ENCODE measurements at places on chromosomes 7 and 10.
A peak's percentile ranks its signal among the peaks of the same experiment; 100 is the strongest.

DNA sequence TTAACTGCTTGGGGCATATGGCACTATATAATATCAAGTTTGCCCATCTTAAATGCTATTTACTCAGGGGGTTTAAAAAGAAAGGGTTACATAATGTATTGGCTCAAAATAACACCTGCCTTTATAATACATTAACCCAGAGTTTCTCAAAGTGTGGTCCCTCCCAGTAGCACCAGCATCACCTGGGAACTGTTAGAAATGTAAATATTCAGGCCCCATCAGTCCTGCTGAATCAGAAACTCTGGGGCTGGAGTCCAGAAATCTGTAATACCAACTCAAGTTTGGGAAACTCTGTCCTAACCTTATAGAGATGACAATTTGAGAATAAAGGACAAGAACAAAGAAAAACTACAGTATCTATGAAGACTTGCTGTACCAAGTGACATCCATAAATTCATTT lies 270.7 kb downstream of the PARD3 start:
- DNase-seq, result no peak

DNA sequence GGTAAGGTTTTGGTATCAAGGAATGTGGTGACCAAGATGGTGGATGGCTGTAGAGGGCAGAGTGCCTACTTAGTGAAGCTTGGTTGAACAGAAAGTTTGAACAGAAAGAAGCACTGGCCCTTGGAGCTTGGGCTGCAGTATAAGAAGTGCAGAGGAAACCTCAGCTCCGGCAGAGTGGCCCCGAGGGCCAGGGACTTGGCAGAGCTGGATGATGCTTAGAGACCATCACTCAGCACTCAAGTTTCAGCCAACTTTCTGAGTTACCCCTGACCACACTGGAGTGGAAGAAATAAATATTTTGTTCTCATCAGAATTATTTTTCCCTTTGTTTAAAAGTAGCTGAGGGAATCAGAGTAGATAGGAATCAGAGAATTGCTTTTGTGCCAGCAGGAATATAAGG lies 336.7 kb downstream of the C7orf25 start:
- DNase-seq, result no peak

GRCh38 chr10:120971671-120972070 lies 120.5 kb downstream of the WDR11 start:
- DNase-seq, result no peak

DNA sequence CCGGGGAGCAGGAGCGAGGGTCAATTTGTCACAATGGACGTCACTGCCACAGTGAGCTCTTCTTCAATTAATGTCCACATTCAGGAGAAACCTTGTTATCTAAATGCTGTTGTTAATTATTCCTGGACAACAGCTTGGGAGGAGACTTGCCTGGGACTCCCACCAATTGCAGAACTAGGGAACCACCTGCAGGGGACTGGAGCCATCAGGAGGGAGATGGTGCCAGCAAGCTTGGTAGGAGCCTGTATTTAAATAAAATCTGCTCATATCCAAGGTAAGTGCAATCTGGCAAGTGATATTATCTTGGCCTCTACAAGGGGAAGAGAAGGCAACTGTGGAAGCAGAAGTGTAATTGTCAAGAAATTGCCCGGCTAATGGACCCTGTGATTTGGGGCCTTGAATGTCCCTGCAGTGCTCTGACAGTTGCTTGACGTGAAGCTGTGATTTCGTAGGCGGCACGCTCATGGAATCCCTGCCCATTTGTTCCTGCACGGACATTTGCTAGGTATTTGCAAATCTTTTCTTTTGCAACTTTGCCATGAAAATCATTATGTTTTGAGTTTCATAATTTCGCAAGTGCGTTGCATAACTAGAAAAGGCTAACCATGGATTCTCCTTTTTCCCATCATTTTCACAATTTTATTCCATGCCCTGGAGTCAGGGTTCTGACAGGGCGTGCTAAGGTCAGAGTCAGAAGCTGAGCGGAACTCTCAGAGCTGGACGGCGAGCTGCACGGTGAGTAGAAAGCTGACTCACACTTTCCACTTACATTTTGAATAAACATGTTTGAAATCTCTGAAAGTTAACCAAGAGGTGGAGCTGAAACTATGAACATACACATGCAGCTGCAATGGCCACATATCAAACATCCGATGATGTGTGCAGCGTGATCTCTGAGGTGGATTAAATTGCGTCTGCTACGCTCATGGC lies 84.9 kb upstream of the TCERG1L start:
- DNase-seq, result no peak

- no peak for DNase-seq
Measured at GRCh38 chr7:80974396-80975358, 55.8 kb upstream of the SEMA3C start.

- DNase-seq, result no peak
Measured at GRCh38 chr7:159034988-159035387, 109.7 kb downstream of the VIPR2 start.

- peak; percentile 60 for DNase-seq
Measured at GRCh38 chr10:69087590-69088470, at the start of gene SRGN. SRGN (plus strand) TSS chr10:69088103; CDS start chr10:69088158, 55 bp downstream.

- DNase-seq, result no peak
Measured at GRCh38 chr7:116165717-116166116, 44.6 kb upstream of the TES start.

GRCh38 chr10:124551097-124551496 lies 89.5 kb downstream of the LHPP start:
- no peak for DNase-seq
